ENCODE measurements at places on chromosomes 3 and 15. TPM values are rescaled to one million over a fixed set of nuclear protein-coding genes. Genes with fewer than 3 reads are reported as not detected.

DNA sequence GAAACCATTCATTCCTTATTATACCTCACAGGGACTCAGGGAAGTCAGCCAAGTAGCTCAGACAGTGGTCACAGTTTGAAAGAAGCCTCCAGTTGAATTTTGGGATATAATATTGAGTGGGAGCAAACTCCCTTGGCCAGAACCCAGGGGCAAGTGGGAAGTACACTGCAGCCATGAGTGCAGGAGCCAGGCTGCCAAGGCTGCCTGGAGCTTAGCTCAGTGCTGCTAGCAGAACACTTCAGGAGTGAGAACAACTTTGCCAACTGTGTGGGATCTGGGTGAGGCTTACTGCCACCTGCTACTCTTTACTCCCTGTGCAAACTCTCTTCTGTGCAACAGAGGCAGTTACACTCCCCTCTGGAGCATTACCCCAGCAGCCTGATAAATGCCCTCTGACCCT lies 4.6 kb downstream of the OR5K3 start:
- peaks cover 35% of the 10 kb centered on the region for H3K27me3 ChIP-seq
- no peak overlapping the region for H3K27ac ChIP-seq
- H3K4me1 ChIP-seq, result no peaks in the 10 kb centered on the region
- H3K4me3 ChIP-seq, result no peak overlapping the region

- H3K27me3 ChIP-seq, result no peaks in the 10 kb centered on the region
- no peaks in the 10 kb centered on the region for H3K36me3 ChIP-seq
- DNase-seq, result no peak
- peaks cover 8% of the 10 kb centered on the region for H3K4me1 ChIP-seq
Observed at GRCh38 chr3:115862099-115862498, 238.8 kb downstream of the GAP43 start.

DNA sequence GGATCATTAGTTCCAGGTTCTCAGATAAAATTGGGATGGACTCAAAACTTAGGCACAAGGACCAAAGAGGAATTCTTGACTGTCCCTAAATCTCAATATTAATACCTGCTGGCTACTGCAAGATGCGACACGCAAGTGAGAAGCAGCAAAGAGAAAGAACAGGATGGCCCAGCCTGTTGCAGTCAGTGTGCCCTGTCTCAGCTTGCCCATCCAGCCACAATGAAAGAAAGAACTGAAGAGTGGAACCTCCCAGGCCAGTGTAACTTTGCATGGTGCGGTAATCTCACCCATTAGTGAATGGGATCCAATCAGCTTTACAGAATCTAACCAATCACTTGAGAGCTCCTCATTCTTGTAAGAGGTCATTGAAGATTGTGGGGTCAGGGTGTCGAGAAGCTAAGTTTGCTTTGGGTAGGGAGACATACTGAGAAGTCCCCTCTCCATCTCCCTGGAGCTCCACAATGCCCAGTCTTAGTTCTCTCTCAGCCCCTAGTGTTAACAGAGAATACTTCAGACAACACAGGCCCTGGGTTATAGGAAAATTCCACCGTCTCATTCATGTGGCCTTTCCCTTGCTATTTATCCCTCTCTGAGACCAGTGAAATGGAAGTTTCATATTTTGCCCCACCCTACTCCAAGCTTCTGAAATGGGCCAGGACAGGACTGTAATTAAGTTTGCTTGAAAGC lies 3.2 kb upstream of the SLC9A9 start:
- H3K4me3 ChIP-seq, result no peak overlapping the region
- no peaks in the 10 kb centered on the region for H3K36me3 ChIP-seq
- no peak for DNase-seq
- no peaks in the 10 kb centered on the region for H3K27me3 ChIP-seq

GRCh38 chr3:6640907-6641306 lies 220.0 kb upstream of the GRM7 start:
- no peak for DNase-seq
- H3K27me3 ChIP-seq, result no peaks in the 10 kb centered on the region
- H3K4me3 ChIP-seq, result no peak overlapping the region
- no peaks in the 10 kb centered on the region for H3K36me3 ChIP-seq

DNA sequence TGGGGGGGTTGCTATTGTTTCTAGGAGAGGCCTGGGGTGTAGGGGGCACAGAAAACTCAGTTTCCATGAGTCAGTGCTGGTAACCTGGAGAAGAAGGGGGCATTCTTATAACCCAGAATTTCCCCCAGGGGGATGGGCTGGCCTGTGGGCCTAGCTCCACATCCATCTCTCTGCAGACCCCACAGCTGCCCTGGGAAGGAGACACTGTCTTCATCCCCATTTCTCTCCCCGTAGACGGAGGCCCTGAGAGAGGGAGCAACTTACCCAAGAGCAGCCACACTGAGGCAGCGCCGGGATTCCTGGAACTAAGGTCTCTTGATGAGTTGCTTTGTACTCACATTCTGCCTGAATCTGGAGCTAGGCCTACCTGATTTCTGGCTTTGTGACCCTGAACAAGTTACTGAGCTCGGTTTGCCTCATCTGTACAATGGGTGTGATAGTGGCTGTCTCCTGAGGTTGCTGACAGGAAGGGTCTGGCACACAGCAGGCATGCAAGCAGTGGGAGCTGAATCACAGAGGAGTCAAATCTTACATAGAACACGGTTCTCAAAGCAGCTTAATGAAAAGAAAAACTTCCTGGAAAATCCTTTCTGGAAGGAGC lies 55.0 kb upstream of the LCTL start:
- H3K27me3 ChIP-seq, result no peaks in the 10 kb centered on the region
- H3K4me3 ChIP-seq, result no peak overlapping the region
- peaks cover 19% of the 10 kb centered on the region for H3K4me1 ChIP-seq
- H3K36me3 ChIP-seq, result no peaks in the 10 kb centered on the region

DNA sequence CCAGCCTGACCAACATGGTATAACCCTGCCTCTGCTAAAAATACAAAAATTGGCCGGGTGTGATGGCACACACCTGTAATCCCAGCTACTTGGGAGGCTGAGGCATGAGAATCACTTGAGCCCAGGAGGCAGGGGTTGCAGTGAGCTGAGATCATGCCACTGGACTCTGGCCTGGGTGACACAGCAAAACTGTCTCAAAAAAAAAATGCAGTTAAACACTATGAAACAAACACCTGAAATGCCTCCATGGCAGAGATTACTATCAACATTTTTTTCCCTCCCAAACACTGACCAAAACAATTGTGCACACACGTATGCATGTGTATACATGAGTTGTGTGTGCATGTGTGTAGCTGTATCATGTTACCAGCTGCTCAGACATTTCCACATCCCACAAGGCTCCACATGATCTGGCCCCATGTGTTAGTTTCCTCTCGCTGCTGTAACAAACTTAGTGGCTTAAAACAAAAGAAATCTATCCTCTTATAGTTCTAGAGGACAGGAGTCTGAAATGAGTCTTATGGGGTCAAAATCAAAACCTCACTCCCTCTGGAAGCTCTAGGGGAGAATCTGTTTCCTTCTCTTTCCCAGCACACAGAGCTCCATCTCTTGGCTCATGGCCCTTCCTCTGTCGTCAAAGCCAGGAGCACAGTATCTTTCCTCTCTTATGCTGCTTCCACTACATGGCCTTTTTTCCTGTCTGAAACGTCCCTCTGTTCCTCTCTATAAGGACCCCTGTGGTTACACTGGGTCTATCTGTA lies 34.5 kb downstream of the SLC41A3 start:
- no peaks in the 10 kb centered on the region for H3K36me3 ChIP-seq
- no peaks in the 10 kb centered on the region for H3K27me3 ChIP-seq
- DNase-seq, result no peak
- H3K4me1 ChIP-seq, result no peaks in the 10 kb centered on the region
- H3K4me3 ChIP-seq, result no peak overlapping the region

GRCh38 chr3:114863848-114864247 lies 283.2 kb downstream of the ZBTB20 start:
- no peaks in the 10 kb centered on the region for H3K4me1 ChIP-seq
- no peak for DNase-seq
- H3K36me3 ChIP-seq, result no peaks in the 10 kb centered on the region
- H3K27me3 ChIP-seq, result no peaks in the 10 kb centered on the region
- no peak overlapping the region for H3K27ac ChIP-seq
- H3K4me3 ChIP-seq, result no peak overlapping the region

- no peak for DNase-seq
- no peak overlapping the region for H3K4me3 ChIP-seq
- H3K36me3 ChIP-seq, result no peaks in the 10 kb centered on the region
Observed at GRCh38 chr3:9028134-9028533, 64.9 kb upstream of the RAD18 start.

GRCh38 chr15:73328981-73329380 lies 39.8 kb downstream of the HCN4 start:
- no peaks in the 10 kb centered on the region for H3K4me1 ChIP-seq
- no peak for DNase-seq

GRCh38 chr3:121443456-121443855 lies 102.3 kb downstream of the POLQ start:
- no peaks in the 10 kb centered on the region for H3K27me3 ChIP-seq
- no peaks in the 10 kb centered on the region for H3K4me1 ChIP-seq
- peaks cover 20% of the 10 kb centered on the region for H3K36me3 ChIP-seq
- H3K4me3 ChIP-seq, result no peak overlapping the region

GRCh38 chr3:41102053-41102556 lies 97.2 kb upstream of the CTNNB1 start:
- H3K4me1 ChIP-seq, result peaks cover 17% of the 10 kb centered on the region
- no peaks in the 10 kb centered on the region for H3K36me3 ChIP-seq
- peak overlapping the region; percentile 25 for H3K27ac ChIP-seq
- DNase-seq, result peak; percentile 75
- H3K4me3 ChIP-seq, result no peak overlapping the region

DNA sequence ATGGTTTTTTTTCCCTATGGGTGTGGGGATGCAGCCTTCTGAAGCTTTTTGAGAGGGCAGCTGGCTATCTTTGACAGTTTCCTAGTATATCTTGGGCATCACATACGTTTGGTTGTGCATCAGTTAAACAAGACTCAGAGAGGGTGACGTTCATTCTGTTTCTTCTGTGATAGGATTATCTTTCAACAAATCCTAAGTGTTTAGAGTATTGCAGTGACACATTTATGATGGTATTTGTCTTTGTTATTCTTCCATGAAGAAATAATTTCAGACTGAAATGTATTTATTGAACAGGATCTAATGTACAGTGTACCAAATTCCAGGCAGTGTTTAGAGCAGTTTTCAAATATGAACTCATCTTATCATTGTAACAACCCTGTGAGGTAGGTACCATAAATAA lies 114.4 kb downstream of the PLCL2 start:
- no peak overlapping the region for H3K4me3 ChIP-seq
- H3K36me3 ChIP-seq, result no peaks in the 10 kb centered on the region
- DNase-seq, result no peak
- no peaks in the 10 kb centered on the region for H3K27me3 ChIP-seq
- H3K4me1 ChIP-seq, result peaks cover 21% of the 10 kb centered on the region
- H3K27ac ChIP-seq, result no peak overlapping the region

- H3K4me3 ChIP-seq, result no peak overlapping the region
- no peaks in the 10 kb centered on the region for H3K27me3 ChIP-seq
- H3K36me3 ChIP-seq, result no peaks in the 10 kb centered on the region
- peak; percentile 25 for DNase-seq
Observed at GRCh38 chr3:137709011-137709601, 55.0 kb upstream of the SOX14 start.

GRCh38 chr15:52021128-52021671 lies 2.2 kb downstream of the MAPK6 start:
- peak; percentile 71 for DNase-seq
- peaks cover 26% of the 10 kb centered on the region for H3K4me1 ChIP-seq
- H3K27me3 ChIP-seq, result no peaks in the 10 kb centered on the region
- no peaks in the 10 kb centered on the region for H3K36me3 ChIP-seq
- peak overlapping the region; percentile 76 for H3K27ac ChIP-seq

DNA sequence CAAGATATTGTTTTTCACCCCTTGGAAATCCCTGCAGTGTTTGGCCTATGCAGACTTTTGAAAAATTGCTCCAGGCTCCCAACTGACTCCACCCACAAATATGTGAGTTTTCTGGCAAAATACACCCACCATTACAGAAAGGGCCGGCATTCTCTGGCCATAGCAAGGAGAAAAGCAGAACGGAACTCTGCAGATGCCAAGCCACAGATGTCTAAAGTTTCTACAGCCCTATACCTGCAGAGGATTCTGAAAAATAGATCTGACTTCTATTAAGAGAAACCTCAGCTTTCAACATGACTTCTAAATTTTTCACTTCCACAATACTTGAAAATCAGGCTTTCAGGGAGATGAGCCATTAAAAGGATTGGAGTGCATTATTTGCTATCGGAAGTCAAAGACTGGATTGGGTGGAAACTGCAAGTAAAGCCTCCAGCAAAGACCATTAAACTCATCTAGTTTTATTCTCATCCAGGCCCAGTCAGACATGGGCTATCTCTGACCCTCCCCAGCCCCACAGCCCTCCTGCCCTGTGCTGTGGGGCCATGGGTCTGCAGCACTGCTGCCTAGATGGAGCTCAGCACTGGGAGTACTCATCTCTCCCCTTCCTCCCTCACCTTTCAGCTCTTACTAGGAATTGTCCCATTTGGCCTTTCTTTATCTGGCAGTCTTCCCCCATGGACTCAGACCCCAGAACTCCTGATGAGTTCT lies 243.1 kb upstream of the GOLGA6L4 start:
- no peaks in the 10 kb centered on the region for H3K4me1 ChIP-seq
- no peak for DNase-seq
- no peaks in the 10 kb centered on the region for H3K27me3 ChIP-seq
- no peak overlapping the region for H3K4me3 ChIP-seq

GRCh38 chr15:81751256-81751655 lies 294.6 kb downstream of the MEX3B start:
- H3K27ac ChIP-seq, result no peak overlapping the region
- H3K4me1 ChIP-seq, result no peaks in the 10 kb centered on the region
- no peaks in the 10 kb centered on the region for H3K36me3 ChIP-seq
- H3K27me3 ChIP-seq, result peaks cover 34% of the 10 kb centered on the region

DNA sequence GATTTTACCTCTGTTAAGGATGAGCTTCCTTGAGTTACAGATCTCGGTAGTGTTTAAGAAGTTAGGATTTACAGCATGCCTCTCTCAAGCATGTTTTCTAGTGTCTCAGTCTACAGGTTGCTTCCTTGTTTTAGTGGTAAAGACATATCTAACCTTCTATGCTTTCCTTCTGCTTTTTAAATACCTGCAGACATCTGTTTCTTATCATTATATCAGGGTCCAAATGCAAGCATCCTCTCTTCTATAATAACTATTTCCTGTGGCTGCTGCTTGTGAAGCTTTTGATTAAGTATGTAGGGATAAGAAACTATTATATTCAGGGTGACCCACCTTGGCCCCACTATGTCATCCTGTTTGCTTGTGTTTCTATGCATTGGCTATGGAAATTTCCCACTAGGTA lies 112.2 kb upstream of the LRRFIP2 start:
- peaks cover 40% of the 10 kb centered on the region for H3K4me1 ChIP-seq
- DNase-seq, result no peak

DNA sequence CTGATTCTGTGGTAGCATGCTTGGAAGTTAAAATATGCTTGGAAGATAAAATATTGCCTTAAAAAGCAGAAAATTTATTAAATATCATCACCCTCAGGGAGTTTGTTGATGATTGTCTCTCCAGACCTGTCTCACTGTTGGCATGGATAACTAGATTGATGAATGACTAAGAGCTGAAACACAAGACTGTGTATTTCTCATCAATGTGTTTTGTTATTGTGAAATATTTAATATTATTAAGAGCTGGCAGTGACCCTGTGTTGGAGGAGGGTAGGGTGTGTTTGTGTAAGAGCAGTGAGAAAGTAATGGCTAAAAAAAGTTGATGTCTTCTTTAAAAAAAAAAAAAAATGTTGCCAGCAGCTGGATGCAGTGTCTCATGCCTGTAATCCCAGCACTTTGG lies 82.2 kb downstream of the ITPR1 start:
- no peak overlapping the region for H3K4me3 ChIP-seq
- no peaks in the 10 kb centered on the region for H3K27me3 ChIP-seq
- no peak overlapping the region for H3K27ac ChIP-seq

The CFAP92 gene
- total RNA-seq, result not detected

The KCNAB1 gene
- not detected for total RNA-seq

The QARS1 gene
- total RNA-seq, result 310 TPM

The EFHB gene
- not detected for total RNA-seq

The CTDSPL2 gene
- 98.0 TPM for total RNA-seq

The TM4SF1 gene
- 408 TPM for total RNA-seq

The ZNF501 gene
- total RNA-seq, result not detected

The FAM81A gene
- total RNA-seq, result 2.5 TPM
